ENCODE measurements at places on chromosomes 3 and 15.

DNA sequence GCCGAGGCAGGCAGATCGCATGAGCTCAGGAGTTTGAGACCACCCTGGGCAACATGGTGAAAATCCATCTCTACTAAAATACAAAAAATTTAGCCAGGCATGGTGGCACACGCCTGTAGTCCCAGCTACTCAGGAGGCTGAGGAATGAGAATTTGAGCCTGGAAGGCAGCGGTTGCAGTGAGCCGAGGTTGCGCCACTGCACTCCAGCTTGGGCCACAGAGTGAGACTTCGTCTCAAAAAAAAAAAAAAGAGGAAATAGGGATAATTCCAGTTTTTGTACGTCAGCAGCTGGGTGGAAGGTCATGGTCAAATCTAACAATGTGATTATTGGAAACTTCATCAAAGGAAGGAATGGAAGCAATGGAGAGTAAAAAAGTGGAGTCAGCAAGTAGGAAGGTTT, 3.1 kb downstream of the CMC1 start:
- no peak for DNase-seq

- no peak for DNase-seq
Measured at GRCh38 chr15:41691471-41691870, 31.3 kb downstream of the MGA start.

GRCh38 chr15:27074179-27074578, 103.2 kb downstream of the GABRG3 start:
- no peak for DNase-seq

GRCh38 chr15:50190723-50191122, 8.7 kb downstream of the SLC27A2 start:
- DNase-seq: no peak

DNA sequence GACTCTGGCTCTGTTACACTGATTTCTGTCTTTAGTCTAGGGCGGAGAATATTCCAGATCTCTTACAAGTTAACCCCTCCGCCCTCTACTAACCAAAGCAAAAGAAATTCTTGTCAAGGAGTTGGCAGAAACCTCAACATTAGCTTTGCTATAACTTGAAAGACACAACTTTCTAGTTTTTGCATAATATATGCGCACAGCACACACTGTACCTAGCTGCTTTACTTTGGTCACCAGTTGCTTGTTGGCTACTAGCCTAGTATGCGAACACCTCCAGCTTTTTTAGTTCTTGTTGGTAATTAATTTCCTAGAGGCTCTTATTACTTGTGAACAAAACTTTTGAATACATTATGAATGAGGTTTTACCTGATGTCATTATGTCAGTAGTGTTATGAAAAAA, 348.8 kb upstream of the C2CD4B start:
- DNase-seq: no peak

GRCh38 chr15:61383421-61383820, 154.3 kb upstream of the RORA start:
- no peak for DNase-seq

DNA sequence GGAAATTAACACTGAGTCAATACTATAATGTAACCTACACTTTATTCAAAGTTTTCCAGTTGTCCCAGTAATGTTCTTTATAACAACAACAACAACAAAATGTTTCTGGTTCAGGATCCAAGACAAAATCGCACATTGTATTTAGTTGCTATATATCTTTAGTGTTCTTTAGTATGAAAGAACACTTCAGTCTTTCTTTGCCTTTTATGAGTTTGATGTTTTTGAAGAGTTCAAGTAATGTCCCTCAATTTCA, 7.6 kb upstream of the GRAMD1C start:
- DNase-seq: no peak

- DNase-seq: no peak
Measured at GRCh38 chr15:37101980-37102304, 1.6 kb upstream of the MEIS2 start.

GRCh38 chr3:59774000-59774399, 724.2 kb upstream of the CFAP20DC start:
- DNase-seq: no peak

DNA sequence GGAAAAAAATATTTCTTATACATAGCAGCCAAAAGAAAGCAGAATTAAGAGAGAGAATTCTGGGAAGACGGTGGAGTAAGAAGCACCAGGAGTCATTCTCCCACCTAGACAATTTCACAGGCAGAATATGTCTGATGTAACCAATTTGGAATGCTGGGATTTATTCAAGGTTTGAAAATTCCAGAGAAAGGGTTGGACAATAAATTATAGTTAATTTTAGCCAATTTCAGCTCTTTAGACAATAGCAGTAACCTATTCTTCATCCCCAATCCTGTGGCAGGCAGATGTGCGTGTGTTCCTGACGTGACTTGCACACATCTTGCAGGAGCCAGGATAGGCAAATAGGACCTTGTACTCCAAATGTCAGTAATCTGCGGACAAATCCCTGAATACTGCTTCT, 541.0 kb upstream of the NAALADL2 start:
- no peak for DNase-seq

- no peak for DNase-seq
Measured at GRCh38 chr3:188211476-188211875, 57.5 kb downstream of the LPP start.

DNA sequence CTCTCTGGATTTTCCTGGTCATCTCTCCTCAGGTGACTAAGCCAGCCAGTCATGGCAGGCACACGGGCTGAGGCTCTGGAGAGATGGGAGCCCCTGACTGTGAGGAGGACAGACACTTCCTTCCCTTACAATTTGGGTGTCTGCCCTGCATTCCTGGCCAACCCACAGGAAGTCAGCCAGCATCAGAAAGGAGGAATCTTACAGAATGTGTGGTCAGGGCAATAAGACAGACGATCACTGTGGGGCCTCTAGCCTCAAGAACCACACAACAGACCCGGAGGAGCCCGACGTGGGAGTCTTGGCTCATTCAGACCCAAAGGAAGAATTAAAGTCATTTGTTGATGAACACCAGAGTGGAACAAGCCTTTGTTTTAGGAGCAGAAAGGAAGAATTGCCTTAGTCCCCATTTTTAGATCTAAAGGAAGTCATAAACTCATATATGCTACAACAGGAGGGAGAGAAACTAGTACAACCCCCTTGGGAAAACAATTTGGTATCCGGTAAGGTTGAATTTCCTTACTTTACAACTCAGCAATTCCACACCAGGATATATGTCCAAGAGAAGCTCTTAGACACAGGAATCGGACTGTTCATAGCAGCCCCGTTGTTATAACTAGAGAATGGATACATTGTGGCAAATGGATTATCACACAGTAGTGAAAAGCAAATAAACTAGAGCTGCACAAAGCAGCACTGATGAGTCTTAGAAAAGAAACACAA, 62.2 kb downstream of the ABTB1 start:
- DNase-seq: no peak

GRCh38 chr3:52090131-52090932, 34.0 kb upstream of the DUSP7 start:
- DNase-seq: no peak

DNA sequence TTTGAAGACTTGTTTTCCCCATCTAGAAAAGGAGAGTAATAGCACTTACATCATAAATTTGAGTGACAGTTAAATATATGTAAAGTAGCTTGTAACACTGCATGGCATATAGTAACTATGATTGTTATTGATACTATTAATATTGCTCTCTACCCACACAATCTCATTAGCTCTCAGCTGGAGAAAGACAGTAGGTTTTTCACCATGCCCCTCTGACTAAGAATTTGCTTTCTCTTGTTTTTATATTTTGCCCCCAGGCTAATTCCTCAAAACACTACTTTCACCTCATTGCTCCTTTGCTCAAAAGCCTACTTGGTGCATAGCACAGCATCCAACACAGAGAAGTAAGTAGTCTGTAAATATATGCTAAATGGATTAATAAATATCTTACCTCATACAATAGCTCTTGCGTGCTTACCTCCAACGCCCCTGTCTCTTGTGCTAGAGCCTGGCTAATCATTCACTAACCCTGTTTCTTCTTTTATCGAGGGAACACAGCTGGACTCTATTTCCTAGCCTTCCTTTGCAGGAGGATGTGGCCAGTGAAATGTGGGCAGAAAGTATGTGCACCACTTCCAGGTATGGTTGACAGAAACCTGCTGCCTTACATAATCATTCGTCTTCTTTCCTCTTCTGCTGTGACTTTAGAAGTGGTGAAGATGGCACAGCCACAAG, 190.0 kb downstream of the PLCH1 start:
- DNase-seq: no peak

DNA sequence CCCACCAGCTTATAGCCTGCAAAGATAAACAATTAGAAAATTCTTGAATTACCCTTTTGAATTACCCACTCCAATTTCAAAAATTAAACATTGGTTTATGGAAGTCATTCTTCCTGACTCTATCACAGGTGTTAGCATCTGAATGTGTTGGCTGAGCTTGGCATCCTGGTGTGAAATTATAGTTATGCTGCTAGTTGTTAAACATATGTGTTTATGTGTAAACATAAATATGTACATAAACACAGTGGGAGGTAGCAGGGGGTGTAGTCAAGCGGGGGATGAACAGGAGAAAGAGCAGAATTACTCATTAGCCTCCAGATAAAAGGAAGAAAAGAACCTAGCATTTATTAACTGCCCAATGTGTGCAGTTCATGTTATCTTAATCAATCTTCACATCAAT, 530.2 kb downstream of the MCTP2 start:
- DNase-seq: no peak
